Stimulated activated CD8-positive, alpha-beta memory T cell treated with anti-CD3 and anti-CD28 coated beads, Interleukin-4, amount 100 ng/mL, for 1 hour (primary cell): ENCODE measurements at places on chromosomes 11 and 22.

DNA sequence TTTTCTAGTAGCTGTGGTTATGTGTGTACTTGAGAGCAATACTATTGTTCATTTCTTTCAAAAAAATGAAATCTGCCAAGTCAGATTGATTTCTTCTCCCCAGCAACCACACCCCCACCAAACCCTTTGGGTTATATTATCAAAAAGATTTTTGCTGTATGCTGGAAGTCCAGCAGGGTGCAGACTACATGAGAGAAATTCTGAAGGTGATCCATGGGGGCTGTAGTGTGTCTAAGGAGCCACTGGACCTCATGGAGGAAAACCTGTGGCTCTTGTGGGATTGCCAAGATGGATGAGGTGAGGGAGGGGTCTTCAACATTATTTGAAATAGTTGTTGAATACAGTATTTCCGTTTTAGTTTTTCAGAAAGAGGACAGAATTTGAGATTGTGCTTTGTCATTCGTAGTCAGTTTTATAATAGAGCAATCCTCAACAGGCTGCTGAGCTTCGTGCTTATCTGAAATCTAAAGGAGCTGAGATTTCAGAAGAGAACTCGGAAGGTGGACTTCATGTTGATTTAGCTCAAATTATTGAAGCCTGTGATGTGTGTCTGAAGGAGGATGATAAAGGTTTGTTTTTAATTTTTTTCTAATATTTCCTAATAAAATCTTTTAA, 3.1 kb downstream of the EIF3M start:
- no peak for DNase-seq

DNA sequence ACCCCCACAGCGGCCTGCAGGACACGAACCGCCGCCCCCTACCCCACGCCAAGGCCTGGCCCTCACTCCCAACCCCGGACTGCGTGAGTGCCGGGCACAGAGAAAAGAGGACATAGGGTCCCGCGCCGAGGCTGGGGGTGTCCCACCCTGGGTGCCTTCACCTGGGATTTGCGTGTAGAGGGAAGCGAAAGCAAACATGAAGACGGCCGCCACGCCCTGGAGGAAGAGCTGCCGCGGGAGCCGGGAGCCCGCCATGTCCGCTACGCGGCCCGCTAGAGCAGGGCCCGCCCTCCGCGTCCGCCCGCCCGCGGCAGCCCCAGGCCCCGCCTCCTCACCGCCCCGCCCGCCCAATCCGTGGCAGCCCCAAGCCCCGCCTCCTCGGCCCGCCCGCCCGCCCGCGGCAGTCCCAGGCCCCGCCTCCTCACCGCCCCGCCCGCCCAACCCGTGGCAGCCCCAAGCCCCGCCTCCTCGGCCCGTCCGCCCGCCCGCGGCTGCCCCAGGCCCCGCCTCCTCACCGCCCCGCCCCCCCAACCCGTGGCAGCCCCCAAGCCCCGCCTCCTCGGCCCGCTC, at the start of gene LMF2:
TSS of gene LMF2 (minus strand) at position 282 of the 570 bp plus-strand sequence. CDS start at position 255, 27 bp downstream.
- peak; percentile 85 for DNase-seq

DNA sequence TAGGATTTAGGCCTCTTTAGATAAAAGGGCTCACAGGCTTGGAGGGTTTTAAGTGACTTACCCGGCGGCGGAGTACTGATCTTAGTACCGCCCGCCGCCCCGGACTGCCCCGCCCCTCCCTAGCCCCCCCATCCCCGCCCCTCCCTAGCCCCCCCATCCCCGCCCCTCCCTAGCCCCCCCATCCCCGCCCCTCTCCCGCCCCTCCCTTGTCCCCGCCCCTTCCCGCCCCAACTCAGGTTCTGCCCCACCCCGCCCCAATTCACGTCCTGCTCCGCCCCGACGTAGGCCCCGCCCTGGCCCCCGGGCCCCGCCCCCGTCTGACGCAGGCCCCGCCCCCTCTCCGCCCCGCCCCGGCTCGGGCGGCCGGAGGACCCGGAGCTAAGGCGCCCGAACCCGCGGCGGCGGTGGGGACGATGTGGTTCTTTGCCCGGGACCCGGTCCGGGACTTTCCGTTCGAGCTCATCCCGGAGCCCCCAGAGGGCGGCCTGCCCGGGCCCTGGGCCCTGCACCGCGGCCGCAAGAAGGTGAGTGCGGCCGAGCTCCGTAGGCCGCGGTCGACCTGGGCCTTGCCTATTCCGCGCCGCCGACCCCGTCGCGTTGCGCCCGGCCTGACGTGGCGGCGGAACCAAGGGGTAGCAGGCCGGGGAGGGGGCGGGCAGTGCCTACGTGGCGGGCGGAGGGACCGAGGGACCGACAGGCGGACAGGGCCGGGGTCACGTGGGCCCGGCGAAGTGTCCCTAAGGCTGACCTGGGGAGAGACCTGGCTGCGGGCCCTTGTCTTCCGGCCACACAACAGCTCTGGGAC, at the start of gene SCYL1:
TSS of gene SCYL1 (plus strand) at position 343 of the 805 bp plus-strand sequence. CDS start at position 414, 71 bp downstream.
- DNase-seq = peak; percentile 76

GRCh38 chr22:32329202-32329645, 28.4 kb upstream of the RFPL3 start:
- DNase-seq = no peak

- DNase-seq = no peak
Measured at GRCh38 chr11:91840640-91841240, 383.9 kb upstream of the FAT3 start.

GRCh38 chr11:26599425-26599824, 27.4 kb upstream of the MUC15 start:
- no peak for DNase-seq

DNA sequence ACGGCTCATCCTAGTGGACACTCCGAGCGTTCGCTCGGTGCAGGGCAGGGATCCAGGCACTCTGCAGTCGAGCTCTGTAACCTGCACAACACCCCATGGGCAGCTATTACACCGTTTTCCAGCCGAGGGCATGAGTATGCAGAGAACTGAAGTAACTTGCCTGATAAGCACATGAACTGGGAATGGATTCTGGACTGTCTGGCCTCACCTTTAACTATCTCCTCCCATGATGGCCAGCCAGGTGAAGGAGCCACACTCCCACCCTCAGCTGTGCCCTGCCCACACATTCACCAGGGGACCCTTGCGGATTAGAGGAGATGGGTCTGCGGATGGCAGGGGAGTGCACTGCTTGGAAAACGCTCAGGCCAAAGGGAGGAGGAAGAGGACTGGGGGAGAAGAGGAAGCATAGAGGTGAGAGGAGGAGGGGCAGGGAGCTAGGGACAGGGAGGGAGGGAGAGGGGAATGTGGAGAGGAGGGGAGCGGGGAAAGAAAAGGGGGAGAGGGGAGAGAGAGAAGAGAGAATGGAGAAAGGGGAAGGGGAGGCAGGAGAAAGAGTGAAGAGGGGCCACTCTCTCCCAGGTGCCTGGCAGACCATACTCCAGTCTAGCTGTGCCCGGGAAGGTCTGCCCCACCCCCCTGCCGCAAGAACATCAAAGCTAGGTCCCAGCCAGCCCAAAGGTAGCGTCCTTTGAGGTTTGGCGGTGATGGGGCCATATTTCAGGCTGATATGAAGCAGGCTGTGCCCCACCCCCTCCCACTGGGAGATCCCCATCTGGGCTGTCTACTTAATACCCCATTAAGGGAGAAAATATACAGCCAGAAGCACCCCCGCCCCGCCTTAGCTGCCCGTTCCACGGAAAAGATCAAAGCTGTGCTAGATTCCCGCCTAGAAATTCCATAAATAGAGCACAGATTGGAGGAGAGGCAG, 33.2 kb upstream of the TCF20 start:
- DNase-seq = no peak

DNA sequence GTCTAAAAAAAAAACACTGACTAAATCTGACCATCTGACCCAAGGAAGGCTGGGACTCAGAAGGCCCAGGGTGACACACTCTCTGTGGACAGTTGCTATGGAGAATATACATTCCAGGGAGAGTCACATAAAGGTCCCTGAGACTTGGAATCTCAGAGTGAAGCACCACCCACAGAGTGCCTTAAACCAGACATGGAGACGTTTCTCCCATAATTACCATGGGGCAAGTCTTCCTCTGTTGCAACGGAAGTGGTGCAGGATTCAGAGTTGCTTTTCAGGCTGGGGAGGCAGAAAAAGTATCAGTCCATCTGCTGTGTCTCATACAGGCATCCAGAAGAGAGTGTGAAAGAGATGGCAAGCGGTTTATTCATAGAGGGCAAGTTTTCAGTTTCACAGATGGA, 58.7 kb upstream of the SLN start:
- no peak for DNase-seq

- no peak for DNase-seq
Measured at GRCh38 chr11:72203163-72203562, 11.2 kb downstream of the FOLR1 start.

- peak; percentile 33 for DNase-seq
Measured at GRCh38 chr11:76807206-76807875, 24.2 kb downstream of the TSKU start.

- DNase-seq = no peak
Measured at GRCh38 chr11:117607449-117607848, 189.6 kb downstream of the DSCAML1 start.

DNA sequence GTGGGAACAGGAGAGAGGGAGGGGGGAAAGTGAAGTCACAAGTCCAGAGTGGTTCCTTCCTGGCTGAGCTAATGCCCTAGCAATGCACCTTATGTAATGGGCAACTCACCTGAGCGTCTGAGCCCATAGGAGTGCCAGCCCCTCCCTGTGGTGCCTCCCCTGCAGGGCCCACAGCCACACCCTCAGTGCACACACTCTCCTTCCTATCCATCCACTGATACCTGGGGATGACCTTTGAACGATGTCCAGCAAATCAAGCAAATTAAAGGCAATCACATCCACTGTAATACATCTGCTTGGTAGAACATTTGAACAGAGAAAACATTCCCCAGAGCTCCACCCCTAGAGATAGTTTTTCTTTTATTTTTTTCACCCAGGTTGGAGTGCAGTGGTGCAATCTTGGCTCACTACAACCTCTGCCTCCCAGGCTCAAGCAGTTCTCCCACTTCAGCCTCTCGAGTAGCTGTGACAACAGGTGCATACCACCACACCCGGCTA, 19.6 kb upstream of the MICAL2 start:
- no peak for DNase-seq

GRCh38 chr11:33663121-33663520, 37.5 kb downstream of the C11orf91 start:
- DNase-seq = no peak

DNA sequence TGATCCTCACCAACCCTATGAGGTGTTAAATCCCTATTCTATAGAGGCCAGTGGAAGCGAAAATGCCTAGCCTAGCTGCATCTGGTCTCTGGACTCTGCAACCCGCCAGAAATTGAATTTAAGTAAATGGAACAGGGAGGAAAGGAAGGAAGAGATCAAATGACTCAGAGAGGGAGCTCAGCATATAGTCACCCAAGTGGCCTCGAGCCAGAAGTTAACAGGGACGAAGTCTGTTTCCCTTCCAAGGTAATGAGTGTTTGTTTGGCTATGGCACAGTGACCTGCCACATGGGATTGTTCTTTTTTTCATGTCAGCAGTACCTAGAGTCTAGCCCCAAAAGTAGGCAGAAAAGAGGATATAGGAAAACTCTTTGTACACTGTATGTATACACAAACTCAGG, 66.3 kb downstream of the PAK1 start:
- no peak for DNase-seq

DNA sequence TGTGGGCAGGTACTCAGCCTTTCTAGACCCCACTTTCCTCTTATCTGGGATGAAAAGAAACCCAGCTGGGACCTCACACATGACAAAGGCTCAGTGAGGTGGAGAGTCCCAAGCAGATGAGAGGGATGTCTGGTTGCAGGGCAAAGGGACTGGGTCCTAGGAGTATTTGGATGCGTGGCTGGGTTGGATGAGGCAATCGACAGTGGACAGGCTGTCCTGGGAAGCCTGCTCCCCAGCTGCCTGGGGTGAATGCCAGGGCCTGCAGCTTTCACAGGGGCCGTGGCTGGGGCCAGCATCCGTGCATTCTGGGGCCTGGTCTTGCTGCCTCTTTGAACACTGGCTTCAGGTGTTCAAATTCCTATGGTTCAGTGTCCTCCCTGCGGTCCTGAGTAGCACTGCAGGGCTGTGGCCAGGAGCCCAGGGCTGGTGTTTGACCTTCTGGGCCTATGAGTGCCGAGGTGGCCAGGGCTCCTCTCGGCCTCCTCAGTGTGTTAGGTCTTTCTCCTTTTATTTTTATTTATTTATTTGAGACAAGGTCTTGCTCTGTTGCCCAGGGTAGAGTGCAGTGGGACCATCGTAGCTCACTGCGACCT, 65.3 kb downstream of the MCM5 start:
- no peak for DNase-seq

DNA sequence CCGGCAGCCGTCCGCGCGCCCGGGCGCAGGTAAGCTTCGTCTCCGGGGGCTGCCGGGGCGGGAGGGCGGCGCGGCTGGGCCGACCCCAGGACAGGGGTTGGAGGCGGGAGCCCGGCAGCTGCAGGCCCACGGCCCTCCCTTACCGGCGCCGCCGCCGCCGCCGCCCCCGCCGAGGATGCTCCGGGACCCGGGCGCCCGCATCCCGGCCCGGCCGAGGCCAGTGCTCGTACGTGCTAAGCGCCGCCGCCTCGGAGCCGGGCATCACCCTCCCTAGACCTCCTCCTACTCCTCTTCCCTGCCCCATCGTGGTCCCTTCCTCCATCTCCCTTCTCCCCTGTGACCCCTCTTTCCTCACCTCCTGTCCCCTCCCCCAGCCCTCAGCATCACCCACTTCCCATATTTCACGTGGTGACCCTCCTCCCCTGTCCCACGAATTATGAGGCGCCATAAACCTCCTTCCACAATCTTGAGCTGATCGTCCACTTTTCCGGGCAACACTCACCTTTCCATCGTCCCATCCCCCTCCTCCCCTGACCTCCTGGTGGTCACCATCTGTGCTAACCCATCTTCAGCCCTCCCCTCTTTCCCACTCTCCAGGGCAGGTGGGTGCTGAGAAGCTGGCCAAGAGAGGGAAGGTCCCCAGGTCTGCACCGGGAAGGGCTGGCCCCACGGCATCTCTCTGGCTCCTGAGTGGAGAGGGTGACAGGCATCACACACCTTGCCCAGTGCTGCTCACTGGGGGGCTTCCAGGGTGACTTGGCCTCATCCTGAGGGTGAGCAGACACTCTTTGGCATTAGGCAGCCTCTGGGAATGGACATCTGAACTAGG, 612 bp downstream of the ASPHD2 start:
- DNase-seq = no peak

GRCh38 chr11:88537613-88538012, 200.1 kb upstream of the CTSC start:
- DNase-seq = no peak

GRCh38 chr11:93288079-93288478, 42.5 kb upstream of the DEUP1 start:
- DNase-seq = no peak

- DNase-seq = peak; percentile 28
Measured at GRCh38 chr22:20244691-20245576, 23.2 kb downstream of the RTN4R start.
